ENCODE measurements at places on chromosomes 3 and 15. TPM values are rescaled to one million over a fixed set of nuclear protein-coding genes. Genes with fewer than 3 reads are reported as not detected.

Gene THUMPD3
- 60.2 TPM for total RNA-seq

Gene RSRC1
- total RNA-seq, result 30.7 TPM

Gene ULK3
- 33.7 TPM for total RNA-seq

Gene ZNF662
- 15.0 TPM for total RNA-seq

Gene PIGX
- total RNA-seq, result 43.8 TPM

Data from temporal lobe (tissue), 4 donors.